EL (cell line): ENCODE measurements at places on chromosomes 13 and 19.

GRCh38 chr19:49469828-49470614, 4.0 kb upstream of the FLT3LG start:
- peak; percentile 30 for DNase-seq

DNA sequence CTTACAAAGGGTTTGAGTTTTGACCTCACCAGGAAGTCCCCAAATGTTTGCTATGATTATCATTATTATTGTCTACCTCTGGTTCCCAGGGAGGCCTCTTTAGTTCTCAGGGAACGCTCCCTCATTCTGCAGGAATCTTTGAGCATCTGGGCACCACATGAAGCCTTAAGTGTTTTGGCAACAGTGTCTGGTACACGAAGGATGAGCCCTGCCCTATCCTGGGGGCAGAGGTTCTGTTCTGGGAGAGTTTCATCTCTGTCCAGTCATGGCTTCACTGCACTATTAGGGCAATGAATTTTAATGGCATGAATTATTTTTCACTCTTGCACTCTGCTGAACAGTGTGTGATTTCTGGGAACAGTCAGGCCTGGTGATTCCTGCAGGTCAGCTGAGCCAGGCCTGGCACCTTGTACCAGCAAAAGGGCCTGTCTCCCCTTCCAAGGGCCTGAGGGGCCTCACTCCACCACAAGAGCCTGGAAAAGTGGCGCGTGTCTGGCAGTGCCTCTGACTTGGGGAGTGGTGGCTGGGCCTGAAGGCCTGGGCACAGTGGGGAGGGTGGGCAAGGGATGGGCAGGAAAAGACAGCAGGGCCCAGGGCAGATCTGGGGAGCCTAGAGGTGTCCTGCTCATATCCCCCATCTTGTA, 4.6 kb downstream of the FAM187B start:
- peak; percentile 49 for DNase-seq

GRCh38 chr13:23902975-23903905, 5.9 kb upstream of the C1QTNF9B start:
- no peak for DNase-seq

DNA sequence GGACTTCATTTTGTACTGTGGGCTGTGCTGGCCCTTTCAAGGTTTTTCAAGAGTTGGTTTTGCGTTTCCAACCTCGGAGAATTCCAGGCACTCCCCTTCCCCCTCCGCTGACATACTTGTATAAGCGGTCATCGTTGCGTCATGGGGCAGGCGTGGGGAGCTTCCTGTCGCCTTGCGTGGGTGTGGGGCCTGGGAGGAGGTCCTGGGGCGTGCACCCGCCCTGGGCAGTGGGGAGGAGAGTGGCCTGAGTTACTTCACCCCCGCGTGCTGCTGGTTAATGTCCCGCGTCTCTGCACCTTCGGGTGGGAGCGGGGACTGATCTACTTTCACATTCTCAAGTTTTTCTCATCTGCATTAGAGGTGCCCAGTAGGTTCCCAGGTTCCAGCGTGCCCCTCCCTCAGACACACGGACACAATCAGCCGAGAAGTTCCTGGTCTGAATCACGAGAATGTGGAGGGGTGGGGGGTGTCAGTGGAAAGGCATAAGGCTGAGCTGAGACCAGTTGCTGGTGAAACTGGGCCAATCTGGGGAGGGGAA, 4.1 kb downstream of the IER2 start:
- DNase-seq, result peak; percentile 94

DNA sequence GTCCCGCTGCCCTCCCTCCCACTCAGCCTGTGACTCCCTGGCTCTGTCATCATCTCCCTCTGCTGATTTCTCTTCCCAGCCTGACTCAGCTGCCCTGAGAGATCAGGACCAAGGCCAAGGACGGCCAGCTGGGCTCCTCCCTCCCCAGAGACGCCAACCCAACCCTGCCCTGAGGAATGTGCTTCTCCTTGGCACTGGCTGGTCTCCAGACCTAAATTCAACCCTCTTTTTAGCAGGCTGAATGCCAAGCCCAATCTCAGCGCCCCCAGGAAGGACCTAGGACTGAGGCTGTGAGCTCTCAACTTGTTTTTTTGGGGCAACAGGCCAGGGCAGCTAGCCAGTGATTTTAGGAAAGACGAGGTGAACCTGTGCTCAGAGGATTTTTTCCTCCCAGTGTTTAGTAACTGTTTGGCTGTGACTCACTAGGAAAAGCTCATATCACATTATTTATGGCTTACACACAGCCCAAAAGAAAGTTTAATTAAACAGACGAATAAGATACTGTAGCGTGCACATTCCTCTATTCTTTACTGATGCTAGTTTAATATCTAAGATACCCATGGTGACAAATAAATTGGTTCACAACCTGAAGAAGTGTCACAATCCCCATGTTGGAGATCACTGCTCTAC, 7.4 kb upstream of the IGFL1 start:
- peak; percentile 55 for DNase-seq

GRCh38 chr13:30718661-30719524, 16.4 kb upstream of the ALOX5AP start:
- peak; percentile 92 for DNase-seq

DNA sequence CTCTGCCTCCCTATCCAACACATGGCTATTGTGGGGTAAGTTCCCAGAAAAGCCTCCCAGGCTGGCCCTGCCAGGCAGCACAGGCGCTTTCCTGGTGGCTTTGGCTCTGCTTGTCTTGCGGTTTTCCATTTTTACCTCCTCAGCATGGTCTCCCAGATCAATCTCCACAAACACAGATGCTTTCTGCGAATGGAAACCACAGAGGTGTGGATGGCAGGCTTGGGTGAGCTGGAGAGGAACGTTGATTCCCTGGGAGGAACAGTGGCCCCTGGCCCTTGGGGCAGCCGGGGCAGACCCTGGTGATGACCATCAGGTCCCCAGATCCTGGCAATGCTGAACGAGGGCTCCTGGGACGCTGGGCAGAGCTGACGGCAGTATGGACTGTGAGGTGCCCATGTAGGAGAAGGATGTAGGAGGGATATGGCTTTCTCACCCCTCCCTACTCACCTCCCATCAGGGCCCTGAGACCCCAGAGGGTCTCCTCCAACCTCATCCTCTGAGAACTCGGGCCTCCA, 6.6 kb downstream of the C13orf46 start:
- no peak for DNase-seq

DNA sequence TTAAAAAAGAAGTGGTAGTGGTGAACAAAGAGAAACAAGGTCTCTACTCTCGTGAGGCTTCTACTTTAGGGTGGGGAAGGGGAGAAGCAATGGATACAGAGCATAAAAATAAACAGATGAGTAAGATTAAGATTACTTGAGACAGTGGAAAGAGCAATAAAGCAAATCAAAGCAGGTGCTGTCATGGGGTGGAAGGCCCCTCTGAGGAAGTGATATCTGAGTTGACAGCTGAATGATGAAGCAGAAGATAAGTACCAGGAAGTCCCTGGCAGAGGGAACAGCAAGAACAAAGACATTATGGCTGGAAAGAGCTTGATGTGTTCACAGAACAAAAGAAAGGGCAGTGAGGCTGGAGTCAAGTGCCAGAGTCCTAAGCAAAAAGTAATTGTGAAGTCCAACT, 221.8 kb downstream of the ENOX1 start:
- no peak for DNase-seq

GRCh38 chr13:77584106-77584505, 48.6 kb downstream of the SCEL start:
- no peak for DNase-seq

- no peak for DNase-seq
Observed at GRCh38 chr19:17796013-17796837, 1.3 kb downstream of the B3GNT3 start.

GRCh38 chr13:40982772-40983171, 36.3 kb downstream of the ELF1 start:
- DNase-seq, result no peak

GRCh38 chr13:63983366-63983765, 2567.7 kb upstream of the PCDH20 start:
- DNase-seq, result no peak

DNA sequence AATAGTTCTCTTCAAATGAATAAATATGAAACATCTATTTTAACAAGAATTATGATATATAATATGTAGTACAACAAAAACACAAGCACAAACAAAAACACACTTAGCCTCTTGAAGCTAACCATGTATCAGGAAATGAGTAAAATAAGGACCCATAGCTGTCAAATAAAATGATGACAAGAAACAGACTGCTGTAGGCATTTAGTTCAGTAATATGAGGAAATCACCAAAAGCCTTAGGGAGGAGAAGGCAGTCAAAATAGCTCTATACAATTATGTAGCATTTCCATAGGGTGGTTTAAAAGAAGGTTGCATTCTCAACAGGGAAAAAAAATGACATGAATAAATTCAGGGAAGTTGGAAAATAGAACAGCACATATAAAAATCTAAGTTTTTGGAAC, 163.4 kb downstream of the PCDH20 start:
- no peak for DNase-seq

- DNase-seq, result no peak
Observed at GRCh38 chr19:33177417-33177979, 16.6 kb upstream of the LRP3 start.

DNA sequence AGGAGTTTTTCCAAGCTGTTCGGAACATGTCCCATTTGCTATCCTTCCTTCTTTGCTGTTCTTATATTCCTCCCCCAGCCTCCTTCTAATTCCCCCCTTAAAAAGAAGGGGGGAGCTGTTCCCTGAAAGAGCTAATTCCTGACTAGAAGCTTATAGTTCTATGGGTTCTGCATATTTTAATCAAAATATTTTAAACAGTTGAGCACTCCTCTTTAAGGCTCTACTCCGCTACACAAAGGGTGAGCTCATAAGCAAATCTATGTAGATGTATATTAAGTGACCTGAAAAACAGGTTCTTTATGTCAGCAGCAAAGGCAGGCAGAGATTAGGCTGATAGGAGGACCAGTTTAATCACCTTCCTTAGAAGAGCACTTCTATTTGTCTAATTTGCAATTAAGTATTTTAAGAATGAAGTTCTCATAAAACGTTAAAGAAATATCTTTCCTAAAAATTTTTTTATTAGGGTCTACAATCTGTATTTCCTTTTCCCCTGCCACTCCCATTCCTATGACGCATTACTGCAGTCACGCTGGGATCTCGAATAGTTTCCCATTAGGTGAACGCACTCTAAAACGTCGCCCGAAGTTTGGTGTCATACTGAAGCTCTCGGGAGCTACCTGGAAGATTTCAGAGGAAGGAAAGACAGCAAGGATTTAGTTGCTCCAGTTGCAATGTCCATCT, 5.2 kb downstream of the EFNB2 start:
- DNase-seq, result no peak

DNA sequence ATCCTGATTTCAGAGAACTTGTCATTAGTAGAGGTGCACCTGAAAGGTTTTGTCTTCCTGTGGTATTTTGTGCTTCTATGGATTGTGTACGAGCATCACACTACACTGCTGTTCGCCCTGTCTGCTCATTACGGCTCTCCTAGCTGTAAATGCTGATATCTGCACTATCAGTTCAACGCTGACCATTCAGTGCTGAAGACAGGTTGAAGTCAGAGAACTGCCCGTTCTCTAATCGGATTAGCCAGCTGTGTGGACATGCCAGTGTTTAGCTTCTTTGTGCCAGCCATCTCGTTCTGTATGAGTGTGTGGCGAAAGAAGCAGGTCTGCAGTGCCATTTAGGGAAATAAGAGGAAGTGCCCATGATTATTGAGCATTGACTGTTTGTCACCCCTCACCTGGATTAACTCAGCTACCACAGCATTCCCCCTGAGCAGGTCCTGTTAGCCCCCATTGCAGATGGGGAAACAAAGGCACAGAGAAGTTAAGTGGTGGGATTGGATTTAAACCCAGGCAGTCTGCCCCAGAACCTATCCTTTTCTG, 21.6 kb upstream of the C1QTNF9 start:
- DNase-seq, result no peak

DNA sequence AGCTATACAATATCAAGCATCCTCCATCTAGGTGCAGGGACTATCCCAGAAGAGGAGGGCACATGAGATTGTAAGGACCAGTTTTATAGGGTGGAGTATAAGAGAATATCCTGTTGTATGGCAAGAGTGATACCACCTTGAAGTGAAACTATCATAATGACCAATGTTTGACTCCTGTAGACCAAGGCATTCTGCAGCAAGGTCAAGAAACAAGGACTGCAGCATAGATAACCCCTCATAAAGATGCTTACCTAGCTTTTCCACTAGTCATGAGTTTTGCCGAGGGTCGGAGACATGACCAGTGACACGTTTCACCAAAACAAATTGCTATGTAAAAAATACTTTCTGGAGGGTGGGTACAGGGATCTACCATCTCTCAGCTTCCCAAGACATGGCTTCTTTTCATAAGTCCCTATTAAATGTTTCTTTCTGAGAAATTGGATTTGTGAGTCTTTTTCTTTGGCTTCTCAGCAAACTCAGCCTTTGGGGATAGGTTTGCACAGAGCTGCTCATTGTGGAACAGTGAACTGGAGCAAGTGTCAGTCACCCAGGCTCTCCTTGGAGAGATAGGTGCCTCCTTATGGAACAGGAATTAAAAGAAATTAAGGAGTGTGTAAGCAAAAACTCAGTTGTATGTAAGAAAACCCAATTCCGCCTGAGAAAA, 28.2 kb upstream of the CYSLTR2 start:
- DNase-seq, result no peak
